Amniotic stem cell (primary cell): ENCODE measurements at places on chromosomes 11 and 22.

DNA sequence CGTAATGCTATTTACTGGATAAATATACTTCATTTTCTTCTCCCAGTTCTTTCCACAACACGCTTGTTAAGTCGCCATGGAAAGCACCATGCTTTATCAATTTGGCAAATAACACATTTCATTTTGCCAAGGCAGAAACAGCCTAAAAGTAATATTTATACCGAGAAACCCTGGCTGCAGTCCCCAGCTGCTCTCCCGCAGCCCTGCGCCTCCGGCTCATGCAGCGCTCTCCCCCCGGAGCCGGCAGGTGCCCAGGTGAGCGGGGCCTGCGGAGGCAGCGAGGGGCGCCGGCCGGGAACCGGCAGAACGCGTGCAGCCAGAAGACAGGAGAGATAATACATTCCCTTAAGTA is 681 bp upstream of the ARHGEF12 start:
- DNase-seq: no peak

DNA sequence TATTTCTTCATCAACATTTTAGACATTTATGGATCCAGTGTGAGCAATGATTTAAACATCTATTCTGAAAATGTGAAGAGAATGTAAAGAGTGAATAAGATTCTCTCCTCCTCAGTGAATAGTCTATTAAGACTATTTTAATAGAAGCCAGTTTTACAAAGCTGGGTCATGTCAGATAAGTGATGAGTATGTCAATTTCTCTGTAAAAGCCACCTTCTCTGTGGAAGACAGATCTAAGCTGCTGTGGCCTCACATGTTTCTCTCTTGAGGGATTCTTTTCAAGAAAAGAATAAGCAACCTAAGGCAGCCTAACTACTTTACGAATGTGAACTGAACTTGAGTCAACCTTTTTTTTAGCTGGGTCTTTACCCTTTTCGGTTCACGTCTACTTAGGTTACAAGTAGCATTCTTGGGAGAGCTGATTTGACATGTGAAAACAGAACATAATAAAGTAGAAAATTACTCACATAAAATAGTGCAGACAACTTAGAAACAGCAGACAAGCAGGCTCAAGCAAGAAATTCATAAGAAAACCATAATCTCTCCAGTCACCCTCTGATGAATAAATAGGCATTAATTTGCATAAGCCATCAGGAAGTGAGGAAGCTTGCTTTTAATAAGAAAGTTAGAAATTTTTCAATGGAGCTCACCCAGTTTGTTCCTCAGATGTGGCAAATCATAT is 9.9 kb downstream of the CTSC start:
- DNase-seq: no peak

- no peak for DNase-seq
Measured at GRCh38 chr11:7056828-7057513, 31.8 kb upstream of the RBMXL2 start.

GRCh38 chr11:86805873-86806310 is 5.5 kb downstream of the PRSS23 start:
- no peak for DNase-seq

- DNase-seq: no peak
Measured at GRCh38 chr11:85672105-85672902, 7.4 kb upstream of the CREBZF start.

- DNase-seq: no peak
Measured at GRCh38 chr11:124623861-124624525, 1.3 kb downstream of the TBRG1 start.

DNA sequence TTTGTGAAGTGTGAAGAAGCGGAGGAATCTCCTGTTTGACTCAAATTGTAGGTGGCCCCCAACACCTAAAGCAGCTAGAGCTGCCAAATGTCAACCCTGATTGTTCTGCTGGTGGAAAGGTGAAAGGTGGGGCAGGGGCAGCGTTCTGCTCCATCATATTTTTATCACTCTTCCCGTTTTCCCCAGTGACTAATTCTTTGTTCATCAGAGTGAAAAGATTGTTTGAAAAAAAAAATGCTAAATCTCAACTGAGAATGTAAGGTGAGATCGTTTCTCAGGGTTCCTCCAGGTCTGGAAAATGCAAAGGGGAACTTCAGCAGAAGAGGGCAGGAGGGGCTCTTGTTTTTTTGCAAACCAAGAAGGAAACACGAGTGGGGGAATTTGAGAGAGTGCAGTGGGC is 137.7 kb downstream of the MN1 start:
- DNase-seq: no peak

DNA sequence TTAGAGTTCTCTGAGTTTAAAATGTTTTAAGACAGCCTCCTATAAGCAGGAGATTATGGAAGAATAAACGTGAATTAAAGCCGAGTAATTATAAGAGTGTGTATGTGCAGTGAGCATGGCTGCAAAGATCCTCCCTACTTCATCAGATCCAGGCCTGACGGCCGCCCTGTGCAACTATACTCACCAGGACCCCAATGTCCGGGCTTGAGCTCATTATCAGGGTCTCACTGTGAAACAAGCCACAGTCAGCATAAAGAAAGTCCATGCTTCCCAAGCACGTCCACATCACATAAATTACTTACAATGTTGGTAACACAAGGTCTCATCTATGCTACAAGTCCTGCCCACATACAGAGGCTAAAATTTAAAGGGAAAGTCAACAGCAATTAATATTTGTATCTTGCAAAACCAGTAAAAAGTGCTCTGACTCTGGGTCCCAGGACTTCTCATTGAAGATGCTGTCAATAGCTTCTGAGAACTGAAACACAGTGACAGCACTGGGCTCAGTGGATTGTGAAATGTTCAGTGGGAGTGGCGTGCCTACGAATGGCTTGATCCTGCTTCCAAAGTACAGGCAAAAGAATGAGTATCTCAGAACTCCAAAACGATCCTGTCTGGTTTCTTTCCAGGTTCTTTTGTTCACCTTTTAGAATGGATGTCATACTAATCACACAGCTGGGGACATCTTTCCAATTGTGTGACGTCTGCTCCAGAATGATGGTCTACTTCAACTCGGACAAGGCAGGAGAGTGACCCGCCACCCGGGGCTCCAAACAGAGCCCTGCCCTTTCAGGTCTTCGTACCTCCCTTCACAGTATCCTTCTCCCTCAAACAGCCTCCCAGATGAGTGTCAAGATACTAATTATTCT is 72.1 kb upstream of the ARFGAP3 start:
- DNase-seq: no peak

GRCh38 chr11:27497284-27497866 is 9.2 kb downstream of the LIN7C start:
- no peak for DNase-seq

GRCh38 chr22:23453277-23453676 is 126.8 kb downstream of the IGLL1 start:
- no peak for DNase-seq

DNA sequence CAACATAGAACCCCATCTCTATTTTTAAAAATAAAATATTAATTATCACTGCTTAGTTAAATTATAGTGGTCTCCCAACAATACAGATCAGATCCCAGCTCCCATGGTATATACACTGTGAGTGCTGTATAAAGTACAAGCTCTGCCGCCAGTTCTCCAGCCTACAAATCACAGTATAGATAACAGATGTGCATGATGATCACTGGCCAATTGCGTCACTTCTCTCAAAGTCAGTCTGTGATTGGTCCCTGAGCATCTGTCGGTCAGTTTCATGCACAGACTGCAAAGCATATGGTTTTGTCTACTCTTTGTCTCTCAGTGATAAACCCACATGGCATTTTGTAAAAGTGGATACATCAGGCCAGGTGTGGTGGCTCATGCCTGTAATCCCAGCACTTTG is 15.7 kb downstream of the PPARA start:
- no peak for DNase-seq

GRCh38 chr22:30806391-30806861 is 111.8 kb downstream of the OSBP2 start:
- DNase-seq: no peak

- no peak for DNase-seq
Measured at GRCh38 chr11:18726040-18726439, at the start of gene IGSF22. Gene IGSF22, minus strand, starts transcription at chr11:18726188. Its CDS starts 1,952 bp downstream, at chr11:18724236.
